Stimulated activated CD8-positive, alpha-beta memory T cell treated with anti-CD3 and anti-CD28 coated beads, Interleukin-15, amount 100 ng/mL, for 48 hours (primary cell): ENCODE measurements at places on chromosomes 4 and X.

DNA sequence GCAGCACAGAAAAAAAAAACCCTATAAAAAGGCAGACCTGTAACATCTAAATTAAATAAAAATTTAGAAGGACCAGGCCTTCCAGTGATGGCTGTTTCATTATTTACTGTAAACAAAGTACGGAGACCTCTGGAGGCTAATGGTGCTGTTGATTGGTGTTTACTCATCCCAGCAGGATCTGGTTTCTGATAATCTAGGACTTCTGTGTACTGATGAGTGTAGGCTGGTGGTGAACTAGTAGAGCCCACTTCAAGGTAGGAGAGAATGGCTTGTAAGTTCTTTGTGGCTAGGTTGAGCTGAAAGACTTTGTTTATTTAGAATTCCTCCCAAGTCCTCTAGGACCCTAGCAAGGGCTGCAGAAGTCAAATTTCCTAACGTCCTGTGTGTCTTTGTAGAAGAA lies 398.1 kb upstream of the PITX2 start:
- DNase-seq: no peak

DNA sequence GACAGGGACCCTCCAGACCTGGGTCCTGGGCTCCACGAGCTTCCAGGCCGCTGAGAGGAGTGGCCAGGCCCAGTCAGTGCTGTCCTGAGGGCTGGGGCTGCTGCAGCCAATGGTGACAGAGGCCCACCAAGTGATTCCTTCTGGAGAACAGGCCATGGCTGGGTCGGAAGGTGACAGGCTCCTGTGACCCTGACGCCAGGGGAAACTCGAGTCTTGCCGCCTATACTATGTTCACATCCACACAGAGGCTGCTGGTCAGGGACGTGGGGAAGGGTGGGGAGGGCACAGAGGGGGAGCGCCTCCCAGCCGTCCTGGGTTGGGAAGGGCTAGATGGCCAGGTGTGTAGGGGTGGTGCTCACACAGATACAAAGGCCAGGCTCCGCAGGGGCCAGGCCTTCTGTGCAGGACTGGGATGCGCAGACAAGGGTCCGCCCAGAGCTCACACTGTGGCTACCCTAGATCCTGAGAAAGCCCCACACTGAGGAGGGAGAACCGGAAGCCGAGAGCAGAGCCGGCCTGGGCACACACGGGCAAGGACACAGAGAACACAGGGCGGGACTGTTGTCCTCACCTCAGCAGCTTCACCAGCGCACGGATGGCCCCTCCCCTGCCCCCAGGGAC lies 81.4 kb downstream of the HTRA3 start:
- DNase-seq: no peak

GRCh38 chrX:68420559-68420958 lies 12.7 kb downstream of the OPHN1 start:
- no peak for DNase-seq

GRCh38 chrX:71859637-71860036 lies 51.0 kb upstream of the NHSL2 start:
- DNase-seq: no peak

GRCh38 chr4:159159611-159160010 lies 56.7 kb downstream of the RAPGEF2 start:
- no peak for DNase-seq
